ENCODE measurements at places on chromosomes 7 and 10. TPM values are rescaled to one million over a fixed set of nuclear protein-coding genes. Genes with fewer than 3 reads are reported as not detected.
A peak's percentile ranks its signal among the peaks of the same experiment; 100 is the strongest.

The WDR11 gene
- total RNA-seq, result 89.5 TPM

The CTAGE6 gene
- total RNA-seq, result 0.17 TPM

The AKR1E2 gene
- total RNA-seq, result 11.7 TPM

The PNLIPRP2 gene
- not detected for total RNA-seq

- peak; percentile 85 for DNase-seq
- H3K36me3 ChIP-seq, result no peaks in the 10 kb centered on the region
- H3K27me3 ChIP-seq, result no peaks in the 10 kb centered on the region
- no peaks in the 10 kb centered on the region for H3K4me1 ChIP-seq
- no peak overlapping the region for H3K27ac ChIP-seq
- no peak overlapping the region for H3K4me3 ChIP-seq
Measured at GRCh38 chr7:33072471-33072870, 9.9 kb upstream of the NT5C3A start.

- H3K4me3 ChIP-seq, result no peak overlapping the region
- peaks cover 8% of the 10 kb centered on the region for H3K27me3 ChIP-seq
Measured at GRCh38 chr10:97974100-97974499, 56.3 kb downstream of the CRTAC1 start.

DNA sequence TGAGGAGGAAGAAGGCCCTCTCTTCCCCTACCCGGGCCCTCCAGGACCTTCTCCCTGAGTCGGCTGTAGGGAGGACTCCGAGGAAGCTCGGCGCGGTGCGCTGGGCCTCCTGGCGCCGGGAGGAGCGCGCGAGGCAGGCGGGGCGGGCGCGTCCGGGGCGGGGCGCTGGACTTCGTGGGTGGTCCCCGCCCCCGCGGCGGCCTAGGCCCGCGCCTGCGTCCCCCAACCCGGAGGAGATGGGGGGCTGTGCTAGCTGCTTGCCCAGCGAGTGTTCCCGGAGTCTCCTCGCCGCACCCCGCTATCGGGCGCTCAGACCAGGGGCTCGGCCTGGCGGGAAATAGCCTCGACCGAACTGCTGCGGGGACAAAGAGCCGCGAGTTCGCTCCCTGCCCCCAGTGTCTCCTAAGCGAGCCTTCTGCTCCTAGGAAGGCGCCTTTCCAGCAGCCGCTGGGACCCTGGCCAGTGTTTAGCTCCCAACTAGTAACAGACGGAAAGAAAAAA is 19.2 kb upstream of the SMO start:
- H3K4me1 ChIP-seq, result no peaks in the 10 kb centered on the region
- no peaks in the 10 kb centered on the region for H3K36me3 ChIP-seq
- peaks cover 15% of the 10 kb centered on the region for H3K27me3 ChIP-seq
- DNase-seq, result peak; percentile 53
- H3K4me3 ChIP-seq, result peak overlapping the region; percentile 38
- H3K27ac ChIP-seq, result no peak overlapping the region

GRCh38 chr7:98200364-98200763 is 10.9 kb upstream of the BHLHA15 start:
- H3K27ac ChIP-seq, result no peak overlapping the region
- H3K36me3 ChIP-seq, result no peaks in the 10 kb centered on the region
- H3K4me1 ChIP-seq, result no peaks in the 10 kb centered on the region
- no peak for DNase-seq
- no peaks in the 10 kb centered on the region for H3K27me3 ChIP-seq
- no peak overlapping the region for H3K4me3 ChIP-seq

GRCh38 chr7:142581341-142581740 is 167.9 kb upstream of the PRSS1 start:
- no peaks in the 10 kb centered on the region for H3K36me3 ChIP-seq
- no peak overlapping the region for H3K27ac ChIP-seq
- H3K4me1 ChIP-seq, result peaks cover 9% of the 10 kb centered on the region
- no peak overlapping the region for H3K4me3 ChIP-seq

Data from fibroblast of lung (primary cell).